ENCODE measurements at places on chromosomes 2 and 18.
A peak's percentile ranks its signal among the peaks of the same experiment; 100 is the strongest.

- no peak for DNase-seq
These were observed 122.6 kb upstream of the TWIST2 start for GRCh38 chr2:238725298-238725697.

DNA sequence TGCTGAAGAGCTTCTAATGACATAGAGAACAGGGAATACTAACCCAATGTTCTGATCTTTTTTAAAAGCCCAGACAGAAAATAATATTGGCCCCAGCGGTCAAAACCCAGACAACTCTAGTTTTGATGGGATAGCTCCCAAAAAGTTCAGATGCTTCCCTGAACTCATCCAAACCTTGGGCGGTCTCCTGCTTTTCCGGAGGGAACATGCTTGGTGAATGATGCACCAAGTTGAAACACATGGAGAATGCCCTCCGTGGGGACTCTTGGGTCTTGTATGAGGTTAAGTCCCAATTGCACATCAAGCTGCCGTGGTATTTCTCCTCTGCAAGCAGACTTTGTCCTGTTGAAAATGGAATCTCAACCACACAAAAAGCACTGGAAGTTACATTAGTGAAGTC, 120.7 kb upstream of the CTAGE1 start:
- no peak for DNase-seq

DNA sequence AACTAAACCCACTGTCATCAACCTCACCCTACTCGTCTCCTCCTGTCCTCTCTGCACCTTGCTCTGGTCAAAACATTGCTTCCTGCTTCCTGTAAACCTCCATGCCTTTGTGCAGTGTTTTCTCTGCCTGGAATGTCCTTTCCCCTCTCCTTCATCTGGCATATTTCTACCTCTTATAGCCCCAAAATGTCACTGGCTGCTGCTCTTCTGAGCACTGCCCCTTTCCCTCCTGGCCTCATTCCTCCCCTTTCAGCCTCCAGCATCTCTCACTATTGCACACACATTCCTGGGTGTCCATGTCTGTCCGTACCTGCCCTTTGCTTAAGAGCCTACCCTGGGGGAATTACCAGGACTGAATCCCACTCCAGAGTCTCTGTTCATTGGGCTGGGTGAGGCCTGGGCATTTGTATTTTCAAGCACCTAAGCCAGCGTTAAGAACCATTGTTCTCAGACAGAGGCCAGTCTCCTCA, 84.9 kb downstream of the MOGAT1 start:
- DNase-seq: no peak

DNA sequence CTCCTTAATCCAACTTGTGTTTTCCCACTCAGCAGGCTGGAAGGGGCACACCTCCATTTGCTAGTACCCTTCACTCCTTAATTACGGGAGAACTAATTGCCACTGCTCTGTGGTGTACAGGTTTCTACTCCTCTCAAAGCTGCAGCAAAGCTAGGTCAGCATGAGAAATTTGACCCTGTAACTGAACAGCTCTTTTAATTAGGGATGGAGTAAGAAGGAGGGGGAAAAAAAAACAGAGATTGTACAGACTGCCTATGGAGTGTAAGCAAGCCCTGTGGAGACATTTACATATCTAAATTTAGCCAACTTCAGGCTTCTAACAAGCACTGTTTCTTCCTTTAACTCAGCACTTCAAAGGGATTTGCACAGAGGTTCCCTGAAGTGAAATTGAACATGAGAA, 629.7 kb upstream of the SETBP1 start:
- DNase-seq: no peak

DNA sequence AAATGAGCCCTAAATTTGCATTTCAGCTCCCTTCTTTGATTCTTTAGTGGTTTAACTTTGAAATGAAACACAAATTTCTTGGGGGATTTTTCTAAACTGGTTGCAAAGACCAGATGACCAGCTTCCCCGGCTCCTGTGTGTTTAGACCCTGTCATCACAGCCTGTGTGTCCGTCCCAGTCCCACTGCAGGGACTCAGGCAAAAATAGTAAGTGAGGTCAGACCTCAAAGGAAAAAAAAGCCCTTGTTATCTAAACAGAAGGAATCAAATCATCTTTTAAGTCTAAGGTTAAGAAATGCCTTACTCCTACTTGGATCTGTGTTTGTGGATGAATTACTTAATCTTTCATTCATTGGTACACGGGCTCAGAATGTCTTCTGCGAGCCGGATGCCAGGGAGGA, 423.7 kb downstream of the LPIN1 start:
- DNase-seq: no peak

GRCh38 chr18:54358495-54359040, 862 bp downstream of the C18orf54 start:
- DNase-seq: no peak

DNA sequence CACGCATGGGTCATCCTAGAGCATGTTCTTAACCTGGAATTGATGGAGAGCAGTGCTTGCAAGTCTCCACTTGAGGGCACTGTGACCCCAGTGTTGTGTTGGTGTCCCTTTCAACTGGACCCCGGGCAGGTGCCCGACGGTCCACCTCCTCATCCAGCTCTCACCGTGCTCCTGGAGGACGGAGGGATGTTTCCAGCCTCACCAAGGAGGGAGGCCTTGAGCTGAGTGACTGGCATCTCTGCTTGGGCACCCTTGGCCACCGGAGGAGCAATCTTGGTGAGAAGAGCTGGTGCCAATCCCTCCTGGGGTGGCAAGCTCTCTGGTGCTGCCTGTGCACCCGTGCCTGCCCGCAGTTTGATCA, 45.4 kb upstream of the ASB18 start:
- peak; percentile 68 for DNase-seq

DNA sequence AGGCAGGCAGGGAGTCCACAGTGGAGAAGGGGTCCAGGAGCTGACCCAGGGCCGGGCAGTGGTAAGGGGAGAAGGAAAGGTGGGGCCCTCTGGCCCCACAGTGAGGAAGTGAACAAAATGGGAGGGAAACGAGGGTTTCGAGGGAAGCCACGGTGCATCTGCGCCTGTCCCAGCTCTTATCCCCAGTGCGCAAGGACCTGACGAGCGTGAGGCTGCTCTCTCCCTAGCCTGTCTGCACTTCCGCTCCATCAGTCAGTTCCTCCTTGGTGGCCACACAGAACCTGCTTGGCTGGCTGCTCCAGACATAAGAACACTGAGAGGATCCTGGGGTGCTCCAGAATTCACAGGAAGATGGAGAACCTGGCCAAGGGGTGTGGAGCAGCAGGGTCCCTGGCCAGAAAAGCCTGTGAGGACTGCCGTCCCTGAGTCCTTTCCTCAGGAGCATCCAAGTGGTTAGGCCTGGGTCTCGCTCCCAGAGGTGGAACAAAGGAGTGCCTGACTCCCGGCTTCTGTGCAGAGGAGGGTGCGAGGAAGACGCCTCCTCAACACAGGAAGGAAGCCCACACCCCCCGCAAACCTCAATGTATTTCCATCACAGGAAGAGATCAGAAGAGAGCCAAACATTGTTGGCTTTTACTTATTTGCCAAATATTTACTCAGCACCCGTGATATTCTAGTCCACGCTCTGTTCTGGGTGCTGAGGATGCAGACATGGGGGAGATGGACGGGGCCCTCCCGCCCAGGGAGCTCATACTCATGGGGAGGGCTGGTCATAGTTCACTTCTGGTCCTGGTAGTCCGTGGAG, 43.7 kb upstream of the SEMA4C start:
- no peak for DNase-seq

DNA sequence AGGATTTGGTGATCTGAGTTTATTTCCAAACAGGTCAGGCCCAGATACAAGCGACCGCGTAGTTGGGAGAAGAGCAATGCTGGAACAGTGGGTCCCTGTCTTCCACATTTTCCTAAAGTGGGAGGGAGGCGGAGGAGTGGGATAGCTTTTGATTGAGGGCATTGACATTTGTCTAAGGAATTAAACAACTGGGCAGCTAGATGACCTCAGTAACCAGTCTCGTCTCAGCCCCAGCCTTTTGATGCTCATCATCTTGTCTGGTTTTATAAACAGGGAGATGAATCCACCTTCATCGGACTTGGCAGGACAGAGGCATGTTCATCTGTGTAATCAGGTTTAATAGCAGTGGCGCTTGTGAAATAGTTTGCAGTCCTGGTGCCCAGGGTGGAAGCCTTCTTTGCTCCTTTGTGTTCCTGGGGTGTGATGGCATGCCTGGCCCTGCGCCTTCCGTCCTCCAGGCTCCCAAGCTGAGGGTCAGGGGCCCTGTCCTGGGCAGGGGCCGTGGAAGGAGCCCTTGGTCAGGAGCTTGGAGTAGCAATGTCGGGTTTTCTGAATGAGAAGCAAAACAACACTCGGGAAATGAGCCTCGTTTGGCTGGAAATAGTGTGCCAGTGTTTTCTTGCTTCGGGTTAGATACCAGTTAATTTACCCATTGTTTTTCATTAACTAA, 193.8 kb downstream of the FAM210A start:
- no peak for DNase-seq

DNA sequence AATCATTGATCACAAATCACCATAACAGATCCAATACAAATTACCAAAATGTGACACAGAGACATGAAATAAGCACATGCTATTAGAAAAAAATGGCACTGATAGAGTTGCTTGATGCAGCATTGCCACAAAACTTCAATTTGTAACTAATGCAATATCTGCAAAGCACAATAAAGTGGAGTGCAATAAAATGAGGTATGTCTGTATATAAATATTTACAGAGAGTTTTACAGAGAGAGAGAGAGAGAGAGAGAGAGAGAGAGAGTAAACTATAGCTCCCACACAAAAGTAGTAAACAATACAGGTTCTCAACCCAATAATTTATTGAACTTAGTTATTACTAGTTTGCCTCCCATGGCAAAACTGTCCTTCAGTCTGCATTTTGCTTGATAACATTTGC, 1807.0 kb downstream of the SUCLG1 start:
- DNase-seq: no peak

GRCh38 chr2:239253264-239253663, 147.6 kb downstream of the HDAC4 start:
- DNase-seq: no peak

DNA sequence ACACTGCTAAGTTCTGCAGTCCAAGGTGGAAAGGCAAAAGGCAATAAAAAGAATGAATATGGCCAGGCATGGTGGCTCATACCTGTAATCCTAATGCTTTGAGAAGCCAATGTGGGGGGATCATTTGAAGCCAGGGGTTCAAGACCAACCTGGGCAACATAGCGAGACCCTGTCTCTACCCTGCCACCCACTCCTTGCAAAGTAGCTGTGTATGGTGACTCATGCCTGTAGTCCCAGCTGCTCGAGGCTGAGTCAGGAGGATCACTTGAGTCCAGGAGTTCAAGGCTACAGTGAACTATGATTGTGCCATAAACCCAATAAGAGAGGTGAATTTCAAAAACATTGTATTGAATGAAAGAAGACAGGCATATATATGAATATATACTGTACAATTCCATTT, 2.4 kb downstream of the MYL12B start:
- no peak for DNase-seq

DNA sequence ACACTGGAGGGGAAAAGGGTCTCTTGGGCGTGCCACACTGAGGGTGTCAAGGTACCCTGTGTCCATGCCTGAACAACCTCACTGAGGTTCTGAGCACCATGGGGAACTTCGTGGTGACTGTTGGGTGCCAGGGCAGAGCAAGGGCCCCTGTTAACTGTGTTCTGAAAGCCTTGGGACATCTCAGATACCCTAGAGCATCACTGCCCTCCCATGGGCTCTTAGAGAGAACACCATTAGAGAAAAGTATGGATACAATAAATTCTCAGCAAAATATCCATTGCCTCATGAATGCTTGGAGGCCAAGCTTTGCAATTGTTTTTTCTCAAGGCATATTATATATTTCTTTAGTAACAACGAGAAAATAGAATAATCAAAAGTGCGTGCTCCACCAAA, 488.5 kb upstream of the NRP2 start:
- DNase-seq: no peak

DNA sequence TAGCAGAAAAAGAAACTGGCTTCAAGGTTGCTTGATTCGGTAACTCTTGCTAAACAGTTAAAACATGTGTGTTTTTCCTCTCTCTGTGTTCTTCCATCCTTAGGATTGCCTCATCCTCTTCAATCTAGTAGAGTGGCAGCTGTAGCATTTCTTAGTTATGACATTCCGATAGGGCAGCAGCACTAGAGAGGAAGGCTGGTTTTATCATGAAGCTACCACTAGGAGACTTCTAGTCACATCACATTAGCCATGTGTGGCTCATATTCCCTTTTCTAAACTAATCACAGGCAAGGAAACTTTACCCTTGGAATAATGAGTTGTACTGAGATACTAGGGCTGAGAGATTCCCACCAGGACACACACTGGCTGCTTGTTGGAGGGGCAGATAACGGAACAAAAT, 187.6 kb downstream of the DOK6 start:
- DNase-seq: no peak

DNA sequence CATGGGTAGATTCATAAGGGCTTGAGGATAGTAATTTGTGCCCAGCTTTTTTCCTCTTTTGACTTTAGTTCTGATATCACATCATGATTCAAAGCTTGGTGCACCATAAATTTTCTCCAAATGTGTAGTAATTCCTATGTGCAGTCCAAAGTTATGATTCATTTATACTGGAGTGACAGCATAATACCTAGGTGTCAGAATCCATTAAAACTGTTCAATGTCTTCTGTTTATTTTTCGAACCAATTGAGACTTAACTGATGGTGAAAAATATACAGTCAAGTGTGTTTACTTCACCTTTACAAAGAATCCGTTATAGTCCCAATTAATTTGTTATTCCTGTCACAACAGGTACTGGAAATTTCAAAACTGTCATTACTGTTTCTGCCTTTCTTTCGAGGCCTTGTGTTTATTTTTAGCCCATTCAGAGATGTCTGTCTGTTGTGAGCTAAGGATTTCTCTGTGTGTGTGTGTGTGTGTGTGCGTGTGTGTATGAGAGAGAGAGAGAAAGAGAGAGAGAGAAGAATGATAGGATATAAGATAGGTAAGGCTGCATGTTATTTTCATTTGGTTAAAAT, 389.7 kb upstream of the ATP5MC3 start:
- no peak for DNase-seq

DNA sequence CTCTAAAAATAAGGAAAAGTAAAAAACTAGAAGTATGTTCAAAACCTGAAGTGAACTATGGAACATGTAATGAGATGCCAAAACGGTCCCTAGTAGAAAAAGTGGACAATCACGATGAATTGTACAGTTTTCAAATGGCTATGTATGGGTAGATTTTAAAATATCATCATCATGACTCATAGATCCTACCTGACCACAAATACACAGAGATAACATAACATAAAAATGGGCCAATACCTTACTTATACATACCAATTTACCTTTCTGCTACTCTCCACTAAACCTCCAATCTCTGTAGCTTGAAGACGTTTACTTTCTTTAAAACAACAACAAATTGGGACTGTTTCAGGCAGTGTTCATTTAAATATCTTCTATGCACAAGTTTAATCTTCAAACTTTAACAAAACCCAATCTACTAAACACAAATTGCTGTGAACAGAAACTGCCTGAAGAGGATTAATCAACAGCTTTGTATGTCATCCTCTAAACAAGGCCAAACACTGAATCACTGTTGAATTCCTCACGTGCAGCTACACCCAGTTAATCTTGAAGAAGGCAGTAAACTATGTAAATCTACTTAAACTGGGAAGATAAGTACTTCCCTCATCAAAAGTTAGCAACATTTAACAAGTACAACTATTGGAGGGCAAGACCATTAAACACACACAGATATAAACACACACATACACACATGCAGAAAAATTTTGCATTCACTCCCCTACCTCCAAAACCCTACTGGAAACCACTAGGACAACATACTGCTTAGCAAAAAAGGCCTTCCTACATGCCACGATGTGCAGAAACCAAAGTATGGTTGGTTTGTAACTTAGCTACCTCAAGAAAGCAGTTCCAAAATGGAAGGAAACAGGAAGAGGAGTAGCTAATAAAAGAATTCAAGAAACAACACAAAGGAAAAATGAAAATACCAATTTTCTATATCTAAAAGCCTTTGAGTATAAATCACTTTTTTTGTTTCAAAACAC, 90.3 kb downstream of the RBMS1 start:
- DNase-seq: no peak

GRCh38 chr2:216774620-216775019, 79.3 kb upstream of the IGFBP5 start:
- no peak for DNase-seq
